ENCODE measurements at places on chromosomes 2 and 18. TPM values are rescaled to one million over a fixed set of nuclear protein-coding genes. Genes with fewer than 3 reads are reported as not detected.

Gene TMEM178A
- total RNA-seq: 1.4 TPM

Gene EPAS1
- total RNA-seq: 122 TPM

Gene HOXD10
- total RNA-seq: not detected

Gene SCYGR4
- not detected for total RNA-seq

Gene NT5C1B
- not detected for total RNA-seq

Gene GBX2
- total RNA-seq: 16.7 TPM

Gene TDRD15
- 0.10 TPM for total RNA-seq

Gene NOSTRIN
- not detected for total RNA-seq

Gene PNPT1
- 19.6 TPM for total RNA-seq

Gene SAP130
- 23.1 TPM for total RNA-seq

Gene PKDCC
- total RNA-seq: 164 TPM

Gene APOB
- total RNA-seq: 0.23 TPM

Gene RND3
- 124 TPM for total RNA-seq

Gene SERPINB11
- total RNA-seq: not detected

Gene ARPC2
- total RNA-seq: 424 TPM

Gene UGT1A3
- total RNA-seq: not detected

Gene TGFA
- 0.25 TPM for total RNA-seq

Gene POTEI
- total RNA-seq: 0.07 TPM

Gene C2orf78
- not detected for total RNA-seq

Gene NYAP2
- not detected for total RNA-seq

Gene DSG2
- total RNA-seq: 43.7 TPM

Gene DUSP2
- total RNA-seq: 1.1 TPM

Gene CRYGD
- not detected for total RNA-seq

Gene VIT
- total RNA-seq: 0.15 TPM
